ENCODE measurements at places on chromosomes 1 and 21.

GRCh38 chr1:222031318-222031717, 289.4 kb upstream of the DUSP10 start:
- no peak for DNase-seq

GRCh38 chr1:235278233-235278914, 49.6 kb downstream of the ARID4B start:
- no peak for DNase-seq

GRCh38 chr21:17708522-17709265, 96.0 kb upstream of the BTG3 start:
- DNase-seq, result no peak

- DNase-seq, result no peak
Observed at GRCh38 chr1:25875154-25875855, at the start of gene PAQR7. Gene PAQR7 (minus strand): TSS chr1:25875708. CDS start chr1:25863839, 11,869 bp downstream.

GRCh38 chr1:97837161-97837560, 83.7 kb downstream of the DPYD start:
- DNase-seq, result no peak

Measured in non-pigmented ciliary epithelial cell (primary cell).